AG08395 (cell line): ENCODE measurements at places on chromosomes 13 and 19.

GRCh38 chr13:102536695-102537485, 59.9 kb upstream of the TPP2 start:
- DNase-seq: no peak

DNA sequence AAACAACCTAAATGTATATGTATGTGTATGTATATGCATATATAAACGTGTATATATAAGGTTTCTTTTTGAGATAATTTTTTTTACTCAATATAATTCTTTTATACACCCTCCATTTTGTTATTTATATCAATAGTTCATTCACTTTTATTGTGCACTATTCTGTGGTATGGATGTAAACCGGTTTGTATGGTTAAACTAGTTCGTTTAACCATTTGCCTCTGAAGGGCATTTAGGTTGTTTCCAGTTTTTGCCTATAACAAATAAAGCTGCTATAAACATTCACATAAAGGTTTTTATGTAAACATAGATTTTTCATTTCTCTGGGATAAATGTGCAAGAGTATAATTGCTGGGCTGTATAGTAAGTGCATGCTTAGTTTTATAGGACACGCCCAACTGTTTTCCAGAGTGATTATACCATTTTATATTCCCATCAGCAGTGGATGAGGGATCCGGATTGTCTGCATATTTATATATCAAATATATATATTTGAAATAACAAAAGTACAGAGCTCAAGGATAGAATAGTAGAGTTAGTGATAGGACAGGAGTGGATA, 380.3 kb downstream of the TSHZ3 start:
- no peak for DNase-seq

DNA sequence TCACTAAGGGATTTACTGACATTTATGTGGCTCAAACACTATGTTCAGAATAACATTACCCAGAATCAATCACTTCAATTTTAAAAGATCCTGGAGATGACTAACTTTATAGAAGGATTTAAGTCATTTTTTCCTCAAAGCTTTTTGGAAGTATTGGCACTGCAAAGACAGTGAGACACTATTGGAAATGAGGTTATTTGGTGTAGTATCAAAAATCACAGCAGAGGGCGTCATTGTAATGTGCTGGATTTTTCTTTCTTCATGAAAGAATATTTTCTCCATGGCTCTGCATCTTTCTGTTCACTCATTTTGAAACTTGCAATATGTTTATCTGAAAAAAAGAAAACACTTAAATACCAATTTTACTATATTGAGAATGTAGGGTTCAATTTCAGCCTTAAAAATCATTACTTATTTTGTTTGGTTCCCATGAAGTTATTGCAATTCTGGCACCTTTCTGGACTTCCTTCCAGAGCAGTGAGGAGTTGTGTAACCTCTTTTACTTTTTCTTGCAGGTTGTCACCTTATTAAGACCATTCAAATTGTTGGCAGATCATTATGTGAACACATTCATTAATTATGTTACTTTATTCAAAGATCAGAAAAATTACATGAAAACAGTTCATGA, 3.7 kb upstream of the CSNK1A1L start:
- peak; percentile 51 for DNase-seq

GRCh38 chr13:51562011-51562671, 22.1 kb upstream of the WDFY2 start:
- DNase-seq: no peak

GRCh38 chr13:38582133-38582532, 104.7 kb upstream of the FREM2 start:
- peak; percentile 28 for DNase-seq
